NCI-H2081 treated with DMSO at 0.1 percent for 48 hours (cell line): ENCODE measurements at places on chromosomes 11 and 22.

GRCh38 chr22:45413368-45414211 is at the start of the genes RIBC2 and SMC1B:
TSS of gene RIBC2 (plus strand) at chr22:45413693. CDS start at chr22:45413887, 194 bp downstream.
TSS of gene SMC1B (minus strand) at chr22:45413599. CDS start at chr22:45413567, 32 bp downstream.
- no peak for DNase-seq

- DNase-seq: no peak
These were observed 83.0 kb downstream of the AASDHPPT start for GRCh38 chr11:106160494-106160893.

GRCh38 chr11:62461740-62462507 is 43.1 kb downstream of the SCGB1A1 start:
- DNase-seq: no peak

- no peak for DNase-seq
These were observed at the start of gene MYEOV for GRCh38 chr11:69293819-69294505. TSS of gene MYEOV (plus strand) at chr11:69294155. CDS start at chr11:69295355, 1,200 bp downstream.

DNA sequence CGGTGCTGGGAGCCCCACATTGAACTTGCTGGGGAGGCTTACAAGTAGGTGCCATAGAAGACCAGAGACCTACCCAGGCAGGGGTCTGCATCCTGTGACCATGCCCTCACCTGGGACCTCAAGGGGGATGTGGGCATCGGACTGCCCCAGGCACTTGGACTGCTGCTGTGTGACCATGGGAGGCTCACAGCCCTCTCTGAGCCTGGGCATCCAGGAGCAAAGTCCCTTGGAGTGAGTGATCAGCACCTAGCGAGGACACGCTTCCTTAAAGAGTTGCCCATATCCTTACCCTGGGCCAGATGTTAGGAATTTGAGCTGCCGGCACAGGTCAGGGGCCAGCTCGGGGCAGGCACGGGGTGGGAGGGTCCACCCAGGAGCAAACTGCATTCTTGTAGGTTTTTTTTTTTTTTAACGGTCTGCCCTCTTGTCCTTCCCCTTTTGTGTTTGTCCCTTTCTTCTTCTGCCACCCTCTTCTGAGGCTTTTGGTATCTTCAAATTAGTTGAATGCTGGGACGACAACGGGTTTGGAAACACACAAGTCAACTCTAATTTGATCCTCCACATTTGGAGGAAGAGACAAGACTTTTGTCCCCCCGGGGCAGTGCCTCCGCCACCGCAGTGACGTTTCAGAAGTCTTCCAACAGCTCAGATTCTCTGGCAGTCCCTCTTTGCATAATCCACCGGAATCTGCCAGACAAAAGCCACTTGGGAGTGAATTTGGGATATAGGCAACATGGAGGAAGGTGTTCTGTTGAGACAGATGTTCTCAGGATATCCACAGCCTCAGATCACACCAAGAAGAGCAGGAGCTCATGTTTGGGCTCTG is 46.1 kb upstream of the LINC01488 start:
- no peak for DNase-seq

DNA sequence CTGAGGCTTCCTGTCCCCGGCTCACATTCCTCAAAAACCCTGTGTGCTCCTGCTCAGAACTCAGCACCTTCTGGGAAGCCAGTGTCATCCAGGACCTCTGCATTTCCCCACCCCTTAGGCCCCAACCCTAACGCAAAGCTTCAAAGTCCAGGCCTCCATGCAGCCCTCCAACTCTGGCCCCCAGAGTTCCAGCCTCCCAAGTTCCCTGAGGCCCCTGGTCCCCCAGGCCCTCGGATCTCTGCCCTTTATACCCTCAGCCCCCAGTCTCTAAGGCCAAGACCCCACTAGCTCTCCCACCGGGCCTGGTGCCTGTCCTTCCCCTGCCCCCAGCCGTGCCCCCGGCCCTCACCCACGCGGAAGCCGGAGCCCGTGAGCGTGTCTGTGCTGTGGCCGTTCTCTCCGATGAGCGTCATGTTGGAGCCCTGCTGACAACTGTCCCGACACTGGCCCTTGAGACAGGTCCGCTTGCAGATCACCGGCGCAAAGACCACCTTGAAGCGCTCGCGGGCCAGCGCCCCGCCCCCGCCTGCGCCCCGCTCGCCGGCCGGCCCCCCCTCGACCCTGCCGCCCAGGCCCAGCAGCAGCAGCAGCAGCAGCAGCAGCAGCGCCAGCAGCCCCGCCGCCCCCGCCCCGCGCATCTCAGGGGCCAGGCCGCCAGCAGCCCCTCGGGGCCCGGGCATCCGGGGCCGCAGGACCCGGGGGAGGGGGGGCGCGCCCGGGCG is 718 bp downstream of the LTBP3 start:
- no peak for DNase-seq

- DNase-seq: no peak
These were observed 761.2 kb downstream of the NELL1 start for GRCh38 chr11:21430537-21430936.

- DNase-seq: no peak
These were observed 189.6 kb downstream of the ADAMTS15 start for GRCh38 chr11:130638033-130638432.

- DNase-seq: no peak
These were observed 3.3 kb upstream of the SCARF2 start for GRCh38 chr22:20440637-20441591.
